ENCODE measurements at places on chromosomes 6 and 20.

DNA sequence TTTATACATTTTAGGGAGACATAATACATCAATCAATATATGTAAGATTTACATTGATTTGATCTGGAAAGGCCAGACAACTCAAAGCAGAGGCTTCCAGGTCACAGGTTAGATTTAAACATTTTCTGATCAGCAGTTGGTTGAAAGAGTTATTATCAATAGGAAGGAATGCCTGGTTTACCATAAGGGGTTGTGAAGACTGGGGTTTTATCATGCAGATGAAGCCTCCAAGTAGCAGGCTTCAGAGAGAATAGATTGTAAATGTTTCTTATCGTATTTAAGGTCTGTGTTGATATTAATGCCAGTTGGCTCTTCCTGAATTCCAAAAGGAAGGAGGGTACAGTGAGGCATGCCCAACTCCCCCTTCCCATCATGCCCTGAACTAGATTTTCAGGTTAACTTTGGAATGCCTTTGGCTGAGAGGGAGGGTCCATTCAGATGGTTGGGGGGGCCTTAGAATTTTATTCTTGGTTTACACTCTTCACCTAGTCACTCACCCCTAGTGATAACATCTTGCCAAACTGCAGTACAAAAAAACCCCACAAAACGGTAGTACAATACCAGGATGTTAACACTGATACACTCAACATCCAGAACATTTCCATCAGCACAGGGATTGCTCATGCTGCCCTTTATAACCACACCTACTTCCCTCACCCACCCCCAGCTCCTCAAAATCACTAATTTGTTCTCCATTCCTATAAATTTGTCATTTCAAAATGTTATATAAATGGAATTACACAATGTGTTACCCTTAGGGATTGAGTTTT lies 259.6 kb upstream of the PLN start:
- no peak for DNase-seq

DNA sequence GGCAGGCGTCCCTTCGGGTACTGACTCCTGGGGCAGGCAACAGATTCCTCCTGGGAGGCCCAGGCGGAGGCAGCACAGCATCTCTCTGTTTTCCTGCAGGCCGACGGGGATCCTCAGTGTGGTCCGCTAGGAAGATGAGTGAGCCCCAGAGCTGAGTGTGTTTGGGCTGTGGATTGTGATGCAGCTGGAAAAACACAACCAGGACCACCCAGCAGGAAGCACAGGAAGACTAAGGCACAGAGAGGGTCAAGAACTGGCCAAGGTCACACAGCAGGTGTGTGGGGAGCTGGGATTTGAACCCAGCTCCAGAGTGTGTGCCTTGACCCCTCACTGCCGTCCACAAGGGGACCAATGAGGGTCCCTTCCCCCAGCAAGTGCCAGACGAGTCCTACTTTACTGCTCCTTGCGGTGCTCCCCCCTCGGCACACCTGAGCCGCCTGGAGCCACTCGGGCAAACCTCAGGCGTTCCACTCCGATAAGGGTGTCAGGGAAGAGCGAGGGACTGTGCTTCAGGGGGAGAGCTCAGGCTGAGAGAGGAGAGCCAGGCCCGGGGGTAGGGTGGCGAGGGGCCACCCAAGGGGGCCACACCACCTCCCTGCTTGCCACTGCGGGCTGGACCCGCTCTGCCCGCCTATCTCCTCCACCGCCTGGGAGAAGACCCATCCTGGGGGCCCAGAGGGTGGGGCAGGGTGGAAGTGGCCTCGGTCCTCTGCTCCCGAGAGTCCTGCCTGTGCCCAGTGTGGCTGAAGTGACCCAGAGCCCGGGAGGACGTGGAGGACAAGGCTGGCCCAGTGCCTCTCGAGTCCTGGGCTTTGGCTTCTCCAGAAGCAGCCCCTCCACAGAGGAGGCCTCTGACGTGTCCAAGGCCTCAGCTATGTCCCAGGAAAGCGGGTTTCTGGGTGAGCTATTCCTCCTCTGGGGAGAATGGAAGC lies 63.3 kb downstream of the YTHDF1 start:
- no peak for DNase-seq

DNA sequence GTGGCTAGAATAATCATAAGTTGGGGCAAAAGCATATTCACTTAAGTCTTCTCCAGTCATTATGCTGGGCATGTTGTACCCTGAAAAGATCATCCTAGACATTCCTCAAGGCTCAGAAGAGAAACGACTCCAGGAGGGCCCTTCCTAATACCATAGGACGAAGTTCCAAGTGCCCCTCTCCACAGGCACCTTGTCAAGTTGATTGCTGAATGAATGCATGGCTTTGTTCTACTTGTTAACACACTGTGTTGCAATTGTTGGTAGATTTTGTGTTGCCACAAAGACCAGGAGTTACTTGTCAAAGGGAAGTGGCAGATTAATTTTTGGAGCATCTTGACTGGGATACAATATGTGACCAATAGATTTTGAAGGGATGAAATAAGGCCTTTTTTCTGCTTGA lies 194.3 kb upstream of the SMLR1 start:
- no peak for DNase-seq

GRCh38 chr6:141685416-141685815 lies 447.3 kb upstream of the GJE1 start:
- no peak for DNase-seq

DNA sequence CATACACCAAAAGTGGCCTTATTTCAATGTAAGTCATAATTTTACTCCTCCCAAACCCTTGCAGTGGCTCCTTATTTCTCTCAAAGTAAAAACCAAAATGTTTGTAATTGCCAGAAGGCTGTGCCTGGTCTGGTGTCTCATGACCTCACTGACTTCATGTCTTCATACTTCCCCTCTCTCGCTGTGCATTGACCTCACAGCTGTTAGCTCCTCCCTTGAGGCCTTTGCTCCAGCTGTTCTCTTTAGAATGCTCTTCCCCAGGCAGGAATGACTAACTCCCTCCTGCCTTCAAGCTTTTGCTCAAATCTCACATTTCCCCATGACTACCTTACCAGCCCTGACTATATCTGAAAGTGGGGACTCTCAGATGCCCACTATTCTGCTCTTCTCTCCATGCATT lies 83.3 kb downstream of the MTFR2 start:
- DNase-seq, result no peak

DNA sequence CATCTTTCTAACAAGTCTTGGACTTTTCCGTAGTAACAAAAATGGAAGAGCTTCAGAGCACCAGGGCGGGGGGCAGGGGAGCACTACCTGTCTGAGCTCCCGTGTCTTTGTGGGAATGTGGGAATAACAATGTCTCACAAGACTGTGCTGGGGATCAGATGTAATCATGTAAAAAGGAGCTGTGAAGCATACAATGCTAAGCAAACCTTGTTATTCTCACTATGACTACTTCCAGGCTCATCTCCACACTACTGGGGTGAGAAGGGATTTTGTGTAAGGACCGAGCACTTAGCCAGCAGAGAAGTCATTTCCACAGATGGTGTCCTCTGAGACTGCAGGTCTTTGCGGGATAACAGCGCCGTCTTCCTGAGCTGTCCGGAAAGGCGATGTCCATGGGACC lies 27.1 kb downstream of the PRR18 start:
- DNase-seq, result no peak

GRCh38 chr6:158164579-158165170 lies 3.4 kb downstream of the SERAC1 start:
- DNase-seq, result no peak

DNA sequence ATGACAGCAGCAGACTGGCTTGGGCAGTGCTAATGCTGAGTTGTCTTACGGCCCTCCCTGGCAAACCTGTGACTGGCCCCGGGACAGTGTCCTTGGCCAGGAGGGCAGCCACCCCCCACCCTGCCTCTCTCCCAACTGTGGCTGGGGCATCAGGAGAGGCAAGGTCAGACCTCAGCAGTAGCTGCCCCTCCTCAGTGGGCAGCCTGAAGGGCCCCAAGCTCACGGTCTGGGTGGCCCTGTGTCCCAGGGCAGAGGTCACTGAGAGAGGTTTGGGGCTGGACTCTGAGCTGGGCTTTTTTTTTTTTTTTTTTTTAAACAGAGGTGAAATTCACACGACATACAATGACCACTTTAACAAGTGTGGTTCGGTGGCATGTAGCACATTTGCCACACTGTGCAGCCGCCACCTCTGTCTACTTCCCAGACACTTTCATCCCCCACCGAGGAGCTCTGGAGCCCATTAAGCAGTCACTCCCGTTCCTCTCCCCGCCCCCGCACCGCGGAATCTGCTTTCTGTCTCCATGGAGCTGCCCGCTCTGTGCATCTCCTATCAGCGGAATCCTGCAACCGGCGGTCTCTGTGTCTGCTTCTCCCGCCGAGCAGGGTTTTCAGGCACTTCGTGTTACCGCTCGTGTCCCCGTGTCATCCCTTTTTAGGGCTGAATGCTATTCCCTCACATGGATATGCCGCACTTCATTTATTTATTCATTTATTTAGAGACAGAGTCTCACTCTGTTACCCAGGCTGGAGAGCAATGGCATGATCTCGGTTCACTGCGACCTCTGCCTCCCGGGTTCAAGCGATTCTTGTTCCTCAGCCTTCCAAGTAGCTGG lies 67.9 kb upstream of the GATA5 start:
- DNase-seq, result no peak

- no peak for DNase-seq
These were observed 32.0 kb upstream of the TMEM217 start for GRCh38 chr6:37289931-37290330.

- DNase-seq, result no peak
These were observed 67.4 kb downstream of the ECT2L start for GRCh38 chr6:138863321-138863720.

GRCh38 chr6:132246632-132247270 lies 154.5 kb downstream of the MOXD1 start:
- no peak for DNase-seq

- DNase-seq, result no peak
These were observed 21.4 kb upstream of the PI16 start for GRCh38 chr6:36933102-36933501.

- DNase-seq, result no peak
These were observed 53.6 kb downstream of the CDS2 start for GRCh38 chr20:5180421-5180820.

GRCh38 chr6:41939176-41939847 lies 2.3 kb downstream of the CCND3 start:
- DNase-seq, result peak; percentile 31

DNA sequence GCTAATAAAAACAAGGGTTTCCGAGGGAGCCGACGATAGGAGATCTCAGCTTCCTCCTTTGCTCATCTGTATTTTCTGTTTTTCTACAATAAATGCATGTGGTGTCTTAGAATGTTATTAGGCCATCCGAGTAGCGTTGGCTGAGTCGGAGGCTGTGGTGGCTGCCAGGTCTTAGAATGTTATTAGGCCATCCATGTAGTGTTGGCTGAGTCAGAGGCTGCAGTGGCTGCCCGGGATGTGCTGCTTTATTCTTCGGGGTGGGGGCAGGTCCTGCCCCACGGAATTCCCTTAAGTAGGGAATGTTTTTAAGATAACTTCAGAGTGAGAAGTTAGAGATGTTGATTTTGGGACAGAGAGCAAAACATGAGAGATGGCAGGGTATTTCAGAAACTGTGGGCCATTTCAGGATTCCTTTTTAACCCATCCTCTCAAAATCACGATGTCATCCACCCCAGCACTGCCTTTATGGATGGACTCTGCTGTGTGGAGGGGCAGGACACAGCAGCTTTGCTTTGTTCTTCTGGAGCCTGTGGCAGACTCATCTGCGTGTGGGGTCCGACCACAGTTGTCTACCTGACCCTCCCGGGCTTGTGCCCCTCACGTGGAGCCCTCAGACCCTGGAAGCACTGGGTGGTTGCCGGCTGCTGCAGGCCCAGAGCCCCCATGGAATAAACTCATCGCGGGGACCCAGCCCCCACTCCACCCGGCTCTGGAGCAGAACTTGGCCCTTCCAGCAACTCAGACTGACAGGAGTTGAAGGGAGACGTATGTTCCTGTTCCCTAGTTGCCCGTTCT lies 20.4 kb downstream of the OSBPL2 start:
- DNase-seq, result no peak

GRCh38 chr6:31397901-31398525 lies 5.4 kb upstream of the MICA start:
- DNase-seq, result no peak

DNA sequence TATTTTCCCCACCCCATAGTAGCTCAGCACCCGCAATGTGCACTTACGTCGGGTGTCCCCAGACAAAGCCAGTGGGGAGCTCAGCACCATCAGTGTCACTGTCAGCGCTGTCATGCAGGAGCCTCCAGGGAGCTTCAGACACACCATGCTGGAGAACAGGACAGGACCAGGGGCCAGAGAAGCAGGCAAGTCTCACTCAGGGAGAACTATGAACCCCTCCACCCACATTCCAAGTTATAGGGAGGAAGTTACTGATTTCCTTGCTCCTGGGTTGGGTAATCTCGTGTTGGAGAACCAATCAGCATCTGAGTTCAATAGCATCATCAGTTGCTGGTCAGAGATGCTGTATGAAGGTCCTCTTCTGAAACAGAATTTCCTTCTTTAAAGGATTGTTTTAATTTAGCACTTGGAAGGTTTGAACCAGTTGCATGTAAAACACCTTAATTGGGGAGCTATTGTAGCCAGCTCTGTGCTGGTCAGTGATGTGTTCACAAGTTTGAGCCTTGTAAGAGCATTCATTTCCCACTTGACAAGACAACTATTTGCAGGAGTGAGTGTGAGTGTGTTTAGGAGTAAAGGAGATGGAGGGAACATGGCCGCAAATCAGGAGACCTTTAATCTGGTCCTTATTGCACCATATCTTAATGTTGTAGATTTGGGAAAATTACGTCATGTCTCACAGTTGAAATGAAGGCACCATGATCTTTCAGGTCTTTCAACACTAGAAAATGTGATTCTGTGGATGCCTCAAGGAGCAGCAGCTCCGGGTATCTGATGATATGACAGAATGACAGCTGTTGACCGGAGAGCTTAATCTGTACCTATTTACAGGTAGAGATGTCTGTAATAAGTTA lies at the start of gene HLA-DRB1:
TSS of gene HLA-DRB1 (minus strand) at position 253 of the 854 bp plus-strand sequence. CDS start at position 147, 106 bp downstream.
- DNase-seq, result peak; percentile 77

DNA sequence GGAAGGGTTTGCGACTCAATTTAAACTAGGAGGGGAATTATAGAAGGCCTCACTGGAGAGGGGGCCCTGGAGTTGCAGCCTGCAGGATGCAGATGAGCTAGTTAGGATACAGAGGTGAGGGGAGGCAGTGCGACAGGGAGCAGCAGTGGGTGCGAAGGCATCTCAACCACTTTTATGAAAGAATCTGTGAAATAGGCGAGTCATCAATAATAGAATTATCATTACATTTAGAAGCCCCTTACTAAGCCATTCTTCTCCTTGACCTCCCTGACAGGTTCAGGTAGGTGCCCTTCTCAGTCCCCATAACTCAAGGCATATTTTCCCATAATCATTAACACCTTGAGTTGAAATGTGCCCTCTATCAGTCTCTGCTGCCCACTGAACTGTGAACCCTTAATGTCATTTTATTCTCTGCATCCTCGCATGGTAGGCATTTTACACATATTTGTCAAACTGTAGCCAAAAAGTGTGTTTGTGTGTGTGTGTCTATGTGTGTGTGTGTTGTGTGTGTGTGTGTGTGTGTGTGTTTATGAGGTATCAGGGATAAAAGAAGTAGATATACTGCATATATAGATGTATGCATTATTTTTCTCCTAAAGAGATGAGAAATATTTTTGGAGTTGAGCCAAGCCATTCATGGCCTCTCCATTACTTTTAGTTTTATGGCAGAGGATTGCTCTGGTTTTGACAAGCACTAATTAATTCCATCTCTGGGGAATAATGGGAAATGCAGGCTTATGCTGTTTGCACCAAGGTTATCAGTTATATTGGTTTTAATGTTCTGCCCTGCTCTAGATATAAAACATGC lies 898.8 kb downstream of the KIF16B start:
- no peak for DNase-seq

GRCh38 chr6:169236988-169237387 lies 16.7 kb downstream of the THBS2 start:
- DNase-seq, result no peak

- DNase-seq, result no peak
These were observed 24.7 kb downstream of the COX4I2 start for GRCh38 chr20:31662372-31662854.

Data from OCI-LY7 (cell line).